Effector memory CD8-positive, alpha-beta T cell (primary cell): ENCODE measurements at places on chromosomes 12 and 14.

DNA sequence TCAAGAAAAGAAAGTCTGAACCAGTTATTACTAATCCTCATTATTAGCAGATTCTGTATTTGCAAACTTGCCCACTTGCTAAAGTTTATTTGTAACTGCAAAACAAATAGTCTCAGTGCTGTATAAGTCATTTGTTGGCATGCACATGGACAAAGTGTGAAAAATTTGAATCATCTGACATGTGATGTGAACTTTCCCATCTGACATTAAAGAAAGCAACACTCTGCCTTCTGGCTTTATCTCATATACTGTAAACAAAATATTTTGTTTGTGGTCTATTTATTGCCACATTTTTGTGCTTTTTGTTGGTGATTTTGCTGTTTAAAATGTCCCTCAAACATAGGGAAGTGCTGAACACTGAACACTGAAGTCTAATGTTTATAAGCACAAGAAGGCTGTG lies 513.8 kb downstream of the RPL10L start:
- DNase-seq: no peak

GRCh38 chr12:3077572-3078081 lies 448 bp downstream of the TSPAN9 start:
- no peak for DNase-seq

- DNase-seq: peak; percentile 91
These were observed at the start of gene FOS for GRCh38 chr14:75278422-75279152. TSS of gene FOS (plus strand) at chr14:75278828. CDS start at chr14:75278983, 155 bp downstream.

GRCh38 chr12:42008996-42009395 lies 135.7 kb downstream of the GXYLT1 start:
- no peak for DNase-seq

- DNase-seq: no peak
These were observed 27.9 kb downstream of the MOAP1 start for GRCh38 chr14:93156693-93157369.

- no peak for DNase-seq
These were observed 132.6 kb downstream of the BMP4 start for GRCh38 chr14:53824061-53824460.

DNA sequence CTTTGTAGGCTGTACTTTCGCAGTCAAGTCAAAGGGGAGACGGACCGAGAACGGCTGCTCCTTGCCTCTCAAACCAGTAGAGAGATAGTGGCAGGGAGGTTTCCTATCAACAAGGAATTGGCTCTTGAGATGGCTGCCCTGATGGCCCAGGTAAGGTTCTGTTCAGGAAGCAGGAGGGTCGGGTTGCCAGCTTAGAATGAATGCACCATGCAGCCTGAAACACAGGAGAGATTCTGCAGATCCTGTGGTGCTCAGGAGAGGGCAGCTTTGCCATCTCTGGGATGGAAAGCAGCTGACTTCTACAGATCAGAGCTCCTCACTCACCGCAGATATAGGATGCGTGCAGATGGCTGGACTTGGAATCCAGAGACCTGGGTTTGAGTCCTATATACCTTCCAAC lies 18.0 kb downstream of the PIGH start:
- no peak for DNase-seq

DNA sequence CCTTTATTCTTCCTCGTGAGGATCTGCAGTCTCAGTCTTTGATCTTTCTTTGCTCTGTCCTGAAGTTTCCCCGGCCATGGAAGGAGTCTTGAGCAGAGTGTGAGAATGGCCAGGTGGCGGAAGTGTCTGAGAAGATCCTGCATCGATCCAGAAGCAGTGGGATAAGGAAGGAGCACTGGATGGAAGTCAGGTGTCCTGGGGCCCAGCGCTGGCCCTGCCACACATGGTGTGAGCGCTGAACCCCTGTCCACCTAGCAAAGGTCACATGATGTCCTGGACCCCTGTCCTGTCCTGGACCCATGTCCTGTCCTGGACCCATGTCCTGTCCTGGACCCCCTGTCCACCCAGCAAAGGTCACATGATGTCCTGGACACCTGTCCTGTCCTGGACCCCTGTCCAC lies 111.8 kb upstream of the MED13L start:
- no peak for DNase-seq

- DNase-seq: peak; percentile 61
These were observed 41.6 kb downstream of the UBE3B start for GRCh38 chr12:109518820-109519665.

GRCh38 chr14:97692084-97692483 lies 894.9 kb downstream of the VRK1 start:
- no peak for DNase-seq

- peak; percentile 33 for DNase-seq
These were observed 780 bp downstream of the TBC1D15 start for GRCh38 chr12:71840231-71840847.

DNA sequence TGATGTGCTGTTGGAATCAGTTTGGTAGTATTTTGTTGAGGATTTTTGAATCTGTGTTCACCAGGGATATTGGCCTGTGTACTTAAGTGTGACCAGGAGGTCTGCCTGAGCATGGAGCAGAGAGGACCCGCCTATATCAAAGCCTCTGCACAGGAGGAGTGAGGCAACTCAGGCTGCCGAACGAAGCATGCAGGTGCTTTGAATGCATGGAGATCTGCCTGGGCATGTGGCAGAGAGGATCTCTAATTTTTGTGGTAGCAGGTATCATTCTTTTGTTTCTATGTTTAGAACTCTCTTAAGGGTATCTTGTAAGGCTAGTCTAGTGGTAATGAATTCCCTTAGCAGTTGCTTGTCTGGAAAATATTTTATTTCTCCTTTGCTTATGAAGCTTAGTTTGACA lies 26.9 kb downstream of the RAB3IP start:
- DNase-seq: no peak

- no peak for DNase-seq
These were observed 185.5 kb upstream of the FAR2 start for GRCh38 chr12:28963554-28963953.

DNA sequence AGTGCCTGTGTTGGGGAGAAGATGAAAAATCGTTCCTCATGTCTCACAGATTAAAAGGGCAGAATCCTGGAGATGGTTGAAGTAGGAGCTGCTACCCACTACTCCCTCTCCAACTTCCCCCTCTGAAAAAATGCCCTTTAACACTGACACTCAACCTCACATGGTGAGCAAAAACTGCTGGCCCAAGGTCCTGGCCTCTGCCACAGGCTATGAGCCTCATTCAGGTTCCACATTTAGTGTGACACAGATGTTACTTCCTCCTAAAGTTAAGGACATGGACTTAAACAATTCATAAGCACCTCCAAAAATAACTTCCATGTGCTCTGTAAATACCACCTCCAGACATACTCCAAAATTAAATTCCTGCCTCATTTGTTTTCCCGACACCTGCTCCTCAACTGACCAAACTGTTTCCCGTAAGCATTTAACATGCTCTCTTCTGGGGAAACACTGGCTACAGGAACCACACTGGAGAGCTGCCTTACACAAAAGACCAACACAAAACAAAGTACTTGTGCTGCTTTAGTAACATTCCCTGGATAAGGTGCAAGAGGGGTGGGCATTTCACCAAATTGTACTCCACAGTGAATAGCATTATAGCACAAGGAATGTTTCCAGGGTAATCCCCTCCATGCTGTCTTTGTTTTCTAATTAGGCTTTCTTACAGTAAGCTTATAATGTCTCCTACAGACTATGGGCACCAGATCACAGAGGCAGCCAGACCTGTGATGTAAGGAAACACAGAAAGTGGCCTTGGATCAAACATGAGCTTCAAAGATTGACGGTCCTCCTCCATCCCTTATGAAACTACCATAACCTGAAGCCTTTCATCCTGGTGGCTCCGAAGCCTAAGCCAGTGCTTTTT lies 57.0 kb downstream of the PHLDA1 start:
- no peak for DNase-seq

DNA sequence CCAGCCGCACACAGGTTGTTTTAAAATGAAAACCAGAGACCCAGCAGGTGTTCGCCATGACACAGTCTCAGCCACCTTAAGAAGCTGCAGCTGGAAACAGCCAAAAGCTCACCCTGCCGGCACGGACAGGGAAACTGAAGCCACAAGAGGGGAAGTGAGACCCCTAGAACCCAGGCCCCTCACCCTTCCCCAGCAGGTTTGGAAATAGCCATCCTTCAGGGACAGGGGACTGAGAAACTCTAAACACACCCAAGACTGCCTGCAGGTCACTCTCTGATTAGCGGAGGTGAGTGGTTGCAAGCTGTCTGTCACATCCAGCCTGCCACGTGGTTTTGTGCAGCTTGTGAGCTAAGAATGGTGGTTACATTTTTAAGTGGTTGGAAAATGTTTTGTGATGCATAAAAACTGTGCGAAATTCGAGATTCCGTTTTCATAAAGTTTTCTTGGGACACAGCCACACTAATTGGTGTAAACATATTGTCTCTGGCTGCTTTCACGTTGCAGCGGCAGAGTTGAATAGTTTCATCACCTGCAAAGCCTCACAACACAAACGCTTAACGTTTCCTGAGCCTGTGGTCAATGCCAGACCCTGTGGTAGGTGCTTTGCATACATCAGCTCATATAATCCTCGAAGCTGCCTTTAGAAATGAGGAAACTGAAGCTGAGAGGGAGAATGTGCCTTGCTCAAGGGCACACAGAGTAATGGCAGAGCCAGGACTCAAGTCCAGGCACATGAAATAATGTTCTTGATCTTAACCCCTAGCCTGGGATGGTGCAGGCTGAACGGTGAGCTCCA lies 1.7 kb upstream of the SELPLG start:
- peak; percentile 56 for DNase-seq

DNA sequence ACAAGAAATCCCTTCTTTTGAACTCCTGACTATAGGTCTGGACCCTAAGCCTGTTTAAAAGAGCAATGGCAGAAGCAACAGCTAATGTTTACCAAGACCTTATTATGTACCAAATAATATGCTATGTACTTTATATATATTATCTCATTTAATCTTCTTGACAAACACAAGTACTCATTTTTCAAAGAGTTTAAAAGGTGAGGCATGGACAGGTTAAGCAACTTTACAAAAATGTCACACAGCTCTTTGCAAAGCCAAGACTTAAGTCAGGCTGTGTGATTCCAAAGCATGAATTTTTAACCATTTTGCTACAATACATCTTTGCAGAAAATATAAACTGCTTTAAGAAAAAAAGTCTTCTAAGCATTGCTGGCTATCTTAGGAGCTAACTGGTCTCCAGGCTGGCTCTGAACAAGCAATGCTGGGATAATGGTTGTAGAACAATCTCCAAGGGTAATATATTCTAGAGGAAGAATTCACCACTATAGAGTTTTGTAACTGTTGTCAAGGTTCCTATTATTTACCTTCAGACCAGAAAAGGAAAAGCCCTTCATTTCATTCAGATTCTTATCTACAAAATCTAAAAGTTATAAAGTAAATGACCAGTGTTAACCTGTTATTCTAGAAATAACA lies 22.1 kb downstream of the SYNJ2BP start:
- DNase-seq: no peak

DNA sequence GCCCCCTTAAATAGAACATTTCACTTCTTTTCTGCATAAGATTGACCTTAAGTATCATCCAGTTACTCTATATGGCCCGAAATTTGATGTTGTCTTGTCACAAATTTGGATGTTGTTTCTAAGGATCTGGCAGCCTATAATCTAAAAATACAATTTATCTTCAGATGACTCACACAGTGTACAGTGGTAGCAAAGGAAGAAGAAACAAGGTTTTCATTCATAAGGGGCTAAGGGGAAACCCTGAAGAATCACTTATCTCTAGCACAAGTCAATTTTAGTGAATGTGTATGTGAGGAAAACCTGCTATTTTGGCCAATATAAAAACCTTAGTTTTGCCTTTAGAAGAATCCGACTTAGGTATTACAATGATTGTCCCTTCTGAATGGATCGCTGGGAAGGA lies 606.3 kb upstream of the LRFN5 start:
- DNase-seq: no peak

GRCh38 chr12:48765753-48766162 lies 23.1 kb downstream of the ADCY6 start:
- DNase-seq: no peak

- no peak for DNase-seq
These were observed 21.5 kb downstream of the CMKLR1 start for GRCh38 chr12:108317308-108318234.

DNA sequence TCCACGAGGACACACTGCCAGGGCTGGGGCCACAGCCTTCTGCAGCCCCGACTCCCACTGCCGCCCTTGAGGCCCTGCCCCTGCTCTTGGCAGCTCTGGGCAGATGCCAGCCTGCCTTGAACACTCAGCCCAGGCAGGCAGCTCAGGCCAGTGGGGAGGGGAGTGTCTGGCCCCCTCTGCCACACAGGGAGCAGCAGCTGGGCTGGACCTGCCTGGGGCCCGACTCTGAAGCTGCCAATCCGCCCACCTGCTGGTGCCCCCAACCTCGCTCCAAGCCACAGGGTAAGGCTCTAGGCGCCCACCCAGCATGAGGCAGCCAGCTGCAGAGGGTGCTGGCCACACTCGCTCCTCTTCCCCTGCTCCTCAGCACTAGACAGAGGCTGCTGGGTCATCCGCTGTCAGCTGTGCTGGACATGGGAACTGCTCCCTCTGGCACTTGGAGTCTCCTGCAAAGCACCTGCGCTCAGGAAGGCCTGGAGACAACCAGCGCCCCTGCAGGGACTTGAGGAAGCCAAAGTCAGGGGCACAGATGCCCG lies 24.6 kb upstream of the NUDT14 start:
- DNase-seq: no peak

DNA sequence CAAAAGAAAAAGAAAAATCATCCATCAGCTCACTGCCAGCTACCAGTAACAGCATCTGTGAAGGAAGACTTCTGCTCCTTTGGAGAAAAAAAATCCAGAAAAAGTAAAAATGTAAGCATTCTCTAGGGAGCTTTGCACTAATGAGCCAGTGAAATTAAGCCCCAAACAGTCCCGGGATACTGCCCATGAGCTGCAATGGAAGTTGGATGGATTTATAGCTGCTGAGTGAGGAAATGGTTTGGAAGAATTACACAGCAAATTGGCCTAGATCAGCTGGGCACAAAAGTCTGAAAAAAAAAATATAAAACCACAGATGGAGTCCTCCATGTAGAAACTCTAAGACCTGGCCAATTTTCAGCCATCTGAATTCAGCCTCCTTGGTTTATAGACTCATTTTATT lies 462.9 kb upstream of the USP15 start:
- DNase-seq: no peak

DNA sequence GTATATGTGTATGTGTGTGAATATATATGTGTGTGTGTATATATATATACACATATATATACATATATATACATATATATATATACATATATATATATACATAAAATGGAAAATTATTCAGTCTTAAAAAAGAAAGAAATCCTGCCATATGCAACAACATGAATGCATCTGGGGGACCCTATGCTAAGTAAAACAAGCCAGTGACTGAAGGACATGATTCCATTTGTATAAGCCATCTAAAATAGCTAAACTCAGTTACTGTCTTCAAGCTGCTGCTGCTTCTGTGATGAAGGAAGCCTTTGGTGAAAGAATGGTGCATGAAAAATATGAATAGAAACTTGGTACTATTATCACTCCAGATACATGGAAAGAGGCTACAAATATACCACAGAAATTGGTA lies 118.6 kb downstream of the ATXN7L3B start:
- no peak for DNase-seq

- DNase-seq: no peak
These were observed 25.4 kb downstream of the ATG14 start for GRCh38 chr14:55386037-55386808.
